ENCODE measurements at places on chromosomes 16 and 17.

GRCh38 chr16:88976366-88977017 lies 515 bp downstream of the CBFA2T3 start:
- no peak for DNase-seq

- DNase-seq, result no peak
Measured at GRCh38 chr17:40103071-40103661, 2.8 kb upstream of the NR1D1 start.

DNA sequence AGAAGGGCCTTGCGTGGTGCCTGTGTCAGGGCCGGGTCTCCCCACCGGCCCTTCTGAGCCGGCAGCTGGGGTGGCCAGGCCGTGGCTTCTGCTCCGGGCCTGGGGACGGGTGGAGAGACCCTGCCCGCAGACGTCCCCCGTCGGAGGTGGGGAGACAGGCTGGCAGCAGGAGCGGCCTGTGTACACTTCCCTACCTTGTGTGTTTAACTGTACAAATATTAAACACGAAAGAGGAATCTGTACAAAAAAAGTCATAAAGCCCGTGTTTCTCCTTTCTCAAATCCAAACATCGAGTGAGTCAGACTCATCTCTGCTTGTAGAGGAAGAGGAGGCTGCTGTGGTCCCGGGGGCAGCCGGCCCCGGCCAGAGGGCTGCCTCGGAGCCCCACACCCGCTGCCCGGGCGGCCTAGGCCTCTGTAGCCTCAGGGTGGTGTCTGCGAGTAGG lies 2.0 kb downstream of the CACNA1H start:
- no peak for DNase-seq

- DNase-seq, result no peak
Measured at GRCh38 chr17:68433211-68433610, 24.1 kb downstream of the WIPI1 start.

GRCh38 chr17:35713069-35713728 lies 18.2 kb upstream of the RASL10B start:
- DNase-seq, result no peak
